ENCODE measurements at places on chromosomes 13 and 19.

DNA sequence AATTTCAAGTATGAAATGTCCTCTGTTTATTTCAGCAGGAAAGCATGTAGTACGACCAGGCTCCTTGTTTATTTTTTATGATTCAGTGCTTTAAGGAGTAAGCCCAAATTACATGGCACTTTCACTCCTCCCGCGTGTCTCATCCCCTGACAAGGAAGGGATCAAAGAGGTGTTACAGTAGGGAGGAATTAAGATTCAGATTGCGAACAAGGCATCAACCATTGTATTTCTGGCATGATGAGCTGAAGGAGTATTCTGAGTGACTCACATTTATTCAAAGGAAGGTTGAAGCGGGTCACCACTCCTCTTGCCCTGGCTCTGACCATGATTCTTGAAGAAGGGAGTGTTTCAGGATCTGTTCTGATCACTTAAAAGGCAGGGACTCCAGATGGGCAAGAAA lies 46.1 kb upstream of the CNMD start:
- no peak for DNase-seq

GRCh38 chr13:33509642-33510229 lies 224.2 kb upstream of the STARD13 start:
- DNase-seq = no peak

GRCh38 chr13:94583926-94584325 lies 12.0 kb downstream of the TGDS start:
- no peak for DNase-seq

- no peak for DNase-seq
Observed at GRCh38 chr13:59332966-59333365, 830.8 kb downstream of the DIAPH3 start.

DNA sequence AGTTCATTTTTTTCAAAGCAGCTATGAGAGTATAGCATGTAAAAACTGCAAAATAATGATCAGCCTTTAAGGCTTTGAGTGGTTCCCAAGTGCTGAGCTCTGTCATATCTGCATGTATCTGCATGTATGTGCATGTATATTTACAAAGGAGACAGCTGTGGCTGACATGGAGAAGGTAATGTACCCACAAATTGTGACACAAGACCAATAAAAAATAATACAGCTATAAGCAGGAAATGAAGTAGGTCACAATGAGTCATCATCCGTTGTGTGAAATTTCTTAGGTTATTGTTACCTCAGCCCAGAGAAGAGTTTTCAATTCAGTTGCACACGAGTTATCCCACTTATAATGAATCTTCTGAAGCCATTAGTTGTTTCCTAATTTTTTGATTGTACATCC lies 60.9 kb upstream of the MED4 start:
- DNase-seq = no peak

GRCh38 chr13:108005231-108005630 lies 210.1 kb downstream of the LIG4 start:
- no peak for DNase-seq

DNA sequence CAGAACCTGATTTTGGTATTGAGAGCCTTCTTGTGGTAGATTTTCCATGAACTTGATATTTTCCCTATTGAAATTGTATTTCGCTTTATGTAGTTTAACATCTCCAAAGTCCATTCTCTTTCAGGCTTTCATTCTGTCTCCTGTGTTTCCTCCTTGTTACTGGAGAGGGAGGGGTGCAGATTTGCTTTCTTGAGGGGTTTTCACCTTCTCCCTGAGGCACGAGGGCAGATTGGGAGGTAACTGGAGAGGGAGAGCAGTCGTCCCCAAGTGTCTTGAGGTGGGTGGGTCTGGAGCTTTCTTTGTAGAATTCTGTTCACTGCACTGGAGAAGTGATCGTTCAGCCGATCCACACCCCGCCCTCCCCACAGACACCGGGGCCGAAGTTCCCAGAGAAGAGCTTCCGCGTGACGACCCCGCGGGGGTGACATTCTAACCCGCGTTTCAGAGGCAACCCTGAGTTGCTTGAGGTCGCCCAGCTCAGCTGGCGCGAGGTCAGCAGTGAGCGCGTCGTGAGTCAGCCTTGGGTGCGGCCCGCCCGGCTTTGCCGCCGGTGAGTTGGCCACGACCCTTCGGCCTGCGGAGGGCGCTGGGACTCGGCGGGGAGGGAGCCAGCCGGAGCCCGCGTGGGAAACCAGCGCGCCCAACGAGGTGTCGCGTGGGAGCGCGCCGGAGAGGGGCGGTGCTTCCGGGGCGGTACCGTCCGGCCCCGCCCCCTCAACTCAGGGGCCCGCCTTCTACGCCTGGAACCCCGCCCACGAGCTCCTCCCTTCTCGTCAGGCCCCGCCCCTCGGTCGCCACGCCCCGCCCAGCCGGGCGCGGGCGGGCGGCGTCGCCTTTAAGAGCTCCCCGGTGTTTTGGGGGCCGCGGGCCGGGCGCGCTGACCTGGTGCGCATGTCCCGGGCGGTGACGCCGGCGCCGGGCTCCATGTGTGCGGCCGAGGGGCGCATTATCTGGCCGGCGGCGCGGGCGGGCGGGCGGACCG lies at the start of gene GATAD2A:
Gene GATAD2A, plus strand, starts transcription at position 797 of the 982 bp plus-strand sequence. CDS start 59,671 bp downstream, outside the sequence.
- peak; percentile 89 for DNase-seq

DNA sequence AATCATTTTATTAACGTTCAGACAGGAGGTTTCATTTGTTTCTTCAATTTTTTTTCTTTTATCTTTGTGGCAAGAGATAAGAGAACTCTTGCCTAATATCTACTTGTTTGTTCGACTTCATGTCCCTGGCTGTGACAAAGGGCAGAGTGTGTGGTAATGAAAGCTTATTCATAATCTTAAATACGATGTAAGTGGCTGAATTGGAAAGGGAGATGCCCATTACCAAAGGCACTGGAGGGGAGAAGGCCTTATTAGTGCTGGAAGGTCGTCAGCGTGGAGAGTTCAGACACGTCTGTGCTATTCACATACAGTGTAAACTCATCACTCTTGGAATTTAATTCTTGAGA lies 54.0 kb downstream of the RFC3 start:
- no peak for DNase-seq

DNA sequence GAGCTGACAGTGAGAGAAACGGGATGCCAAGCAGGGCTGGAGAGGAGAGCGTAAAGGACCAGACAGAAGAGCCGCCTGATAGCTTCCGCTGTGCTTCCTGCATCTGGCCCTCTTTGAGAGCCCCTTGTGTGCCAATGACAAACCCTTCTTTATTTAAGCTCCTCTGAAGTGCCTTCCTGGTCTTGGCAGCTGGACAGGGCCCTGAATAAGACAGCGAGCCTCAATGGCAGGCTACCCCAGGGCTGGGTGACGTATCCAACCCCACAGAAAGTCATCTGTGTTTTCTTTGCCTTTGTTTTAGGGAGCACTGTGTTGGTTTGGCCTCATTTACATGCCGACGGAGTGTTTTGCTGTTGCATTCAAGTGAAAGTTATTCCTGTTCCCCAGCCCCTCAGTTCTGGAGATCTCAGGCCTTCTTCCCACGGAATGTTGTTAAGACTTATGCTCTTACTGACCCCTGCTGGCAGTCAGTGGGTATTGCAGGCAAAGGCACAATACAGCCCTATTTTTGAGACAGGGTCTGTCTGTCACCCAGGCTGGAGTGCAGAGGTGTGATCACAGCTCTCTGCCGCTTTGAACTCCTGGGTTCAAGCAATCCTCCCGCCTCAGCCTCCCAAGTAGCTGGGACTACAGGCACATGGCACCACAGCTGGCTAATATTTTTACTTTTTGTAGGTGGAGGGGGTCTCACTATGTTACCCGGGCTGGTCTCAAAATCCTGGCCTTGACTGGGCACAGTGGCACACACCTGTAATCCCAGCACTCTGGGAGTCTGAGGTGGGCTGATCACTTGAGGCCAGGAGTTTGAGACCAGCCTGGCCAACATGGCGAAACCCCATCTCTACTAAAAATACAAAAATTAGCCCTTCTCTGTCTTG lies 16.8 kb downstream of the CCL25 start:
- no peak for DNase-seq

DNA sequence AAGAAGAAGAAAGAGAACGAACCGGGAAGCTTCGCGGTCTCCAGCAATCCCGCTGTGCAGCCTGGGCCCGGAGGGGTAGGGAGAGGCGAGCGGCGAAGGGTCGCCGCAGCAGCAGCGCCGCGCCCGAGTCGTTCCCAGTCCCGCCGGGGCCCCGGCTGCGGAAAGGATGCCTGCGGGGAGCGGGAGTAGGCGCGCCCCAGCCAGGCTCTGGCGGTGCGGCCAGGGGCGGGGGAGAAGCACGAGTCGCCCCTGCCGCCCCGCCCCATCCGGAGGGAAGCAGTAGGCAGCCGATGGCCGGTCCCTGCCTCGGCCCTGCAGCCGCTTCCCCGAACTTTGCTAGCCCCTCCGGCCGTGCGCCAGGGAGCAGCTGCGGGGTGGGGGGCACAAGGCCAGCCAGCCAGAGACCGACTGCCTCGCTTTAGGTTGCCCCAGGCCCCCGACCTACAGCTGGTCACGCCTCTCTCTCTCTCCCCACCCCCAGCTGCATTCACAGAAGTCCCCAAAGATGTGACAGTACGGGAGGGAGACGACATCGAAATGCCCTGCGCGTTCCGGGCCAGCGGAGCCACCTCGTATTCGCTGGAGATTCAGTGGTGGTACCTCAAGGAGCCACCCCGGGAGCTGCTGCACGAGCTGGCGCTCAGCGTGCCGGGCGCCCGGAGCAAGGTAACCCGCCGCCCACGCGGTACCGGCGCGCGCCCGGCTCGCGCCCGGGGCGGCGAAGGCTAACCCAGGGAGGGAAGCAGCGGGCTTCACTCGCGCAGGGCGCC lies 1.1 kb downstream of the VSTM2B start:
- DNase-seq = peak; percentile 52

GRCh38 chr13:24185591-24186232 lies 25.2 kb downstream of the SPATA13 start:
- DNase-seq = no peak

DNA sequence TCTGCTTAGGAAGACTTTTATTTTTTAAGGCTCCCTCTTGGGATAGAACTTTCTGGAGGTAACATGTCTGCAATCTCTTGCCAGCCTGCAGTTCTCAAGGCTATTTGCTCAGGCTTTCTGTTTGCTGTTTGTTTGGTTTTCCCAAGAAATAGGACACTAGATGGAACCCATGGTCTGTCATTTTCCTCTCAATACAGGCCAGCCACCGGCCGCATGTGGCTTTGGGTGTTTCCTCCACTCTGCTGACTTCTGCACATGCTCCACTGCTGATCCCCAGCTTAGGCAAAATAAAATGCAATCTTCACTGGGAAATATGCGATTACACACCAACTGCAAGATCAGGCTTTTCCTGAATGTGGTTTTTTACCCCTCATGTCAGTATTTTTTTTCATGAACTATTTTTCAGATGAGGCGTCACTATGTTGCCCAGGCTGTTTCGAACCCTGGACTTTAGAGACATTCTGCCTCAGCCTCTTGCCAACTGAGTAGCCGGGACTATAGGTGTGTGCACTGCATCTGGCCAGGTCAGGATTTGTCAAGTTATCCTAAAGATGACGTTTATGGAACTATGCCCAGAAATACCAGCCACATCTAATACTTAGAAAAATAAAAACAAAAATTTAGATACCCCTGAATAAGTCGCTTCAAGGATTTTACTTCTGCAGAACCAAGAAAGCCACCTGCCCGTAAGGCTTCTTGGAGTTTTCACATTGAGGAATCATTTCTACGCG lies 94.3 kb upstream of the PABPC3 start:
- DNase-seq = no peak

- DNase-seq = no peak
Observed at GRCh38 chr13:107450931-107451330, 764.4 kb downstream of the LIG4 start.

- no peak for DNase-seq
Observed at GRCh38 chr19:35457173-35457572, 9.1 kb downstream of the FFAR2 start.

DNA sequence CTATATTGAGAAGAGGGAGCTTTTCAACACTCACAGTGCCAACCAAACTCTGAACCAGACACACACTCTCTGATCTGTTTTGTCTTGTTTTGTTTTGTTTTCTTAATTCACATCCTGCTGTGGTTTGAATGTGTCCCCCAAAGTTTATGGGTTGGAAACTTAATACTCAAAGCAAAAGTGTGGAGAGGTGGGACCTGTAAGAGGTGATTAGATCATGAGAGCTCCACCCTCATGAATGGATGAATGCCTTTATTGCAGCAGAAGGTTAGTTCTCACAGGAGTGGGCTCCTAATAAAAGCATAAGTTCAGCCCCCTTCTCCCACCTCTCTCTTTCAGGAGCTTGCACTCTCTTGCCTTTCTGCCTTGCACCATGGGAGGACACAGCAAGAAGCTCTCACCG lies 957.1 kb downstream of the PCDH9 start:
- no peak for DNase-seq

- DNase-seq = no peak
Observed at GRCh38 chr13:98575009-98575903, 1.7 kb downstream of the STK24 start.

DNA sequence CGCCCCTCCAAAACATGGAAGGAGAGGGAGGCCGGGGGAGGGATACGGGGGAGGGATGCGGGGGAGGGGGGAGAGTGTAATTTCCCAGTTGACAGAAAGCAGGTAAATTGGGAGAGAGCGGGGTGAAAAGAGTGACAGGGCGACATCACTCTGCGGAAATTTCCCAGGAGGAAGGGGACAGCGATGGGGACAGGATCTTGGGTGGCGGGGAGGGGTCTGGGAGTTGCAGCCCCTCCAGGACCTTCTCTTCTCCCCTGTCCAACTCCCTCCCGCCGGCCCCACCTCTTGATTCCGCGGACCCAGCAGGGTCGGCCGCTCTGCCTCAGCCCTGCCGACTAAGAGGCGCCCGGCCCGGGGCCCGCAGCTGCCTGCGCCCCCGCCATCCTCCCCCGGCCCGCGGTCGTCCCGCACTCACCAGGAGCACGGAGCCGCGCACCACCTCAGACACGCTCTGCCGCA lies 108.0 kb upstream of the DOCK9 start:
- DNase-seq = no peak

- peak; percentile 44 for DNase-seq
Observed at GRCh38 chr19:3243819-3244700, 19.6 kb downstream of the CELF5 start.

DNA sequence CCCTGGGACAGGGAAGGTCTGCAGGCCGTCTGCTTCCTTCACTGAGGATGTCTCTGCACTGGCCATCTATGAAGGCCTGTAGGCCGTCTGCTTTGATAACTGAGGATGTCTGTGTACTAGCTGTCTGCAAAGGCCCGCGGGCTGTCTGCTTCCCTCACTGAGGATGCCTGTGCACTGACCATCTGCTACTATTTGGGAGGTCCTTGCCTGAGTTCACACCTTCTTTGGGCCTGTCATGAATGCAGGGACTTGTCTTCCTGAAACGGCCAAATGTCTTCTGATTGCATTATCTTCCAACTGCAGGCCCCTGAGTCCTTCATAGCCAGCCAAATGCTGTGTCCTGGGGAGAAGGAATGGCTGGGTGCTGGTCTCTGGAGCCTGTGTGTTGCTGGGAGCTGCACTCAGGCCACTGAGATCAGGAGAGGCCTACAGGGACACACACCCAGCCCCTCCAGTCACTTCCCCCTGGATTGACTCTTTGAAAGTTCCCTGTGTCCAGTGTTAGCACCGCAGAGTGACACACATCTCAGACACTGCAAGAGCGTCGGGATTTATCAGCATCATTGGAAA lies 72.9 kb downstream of the TEX29 start:
- no peak for DNase-seq

DNA sequence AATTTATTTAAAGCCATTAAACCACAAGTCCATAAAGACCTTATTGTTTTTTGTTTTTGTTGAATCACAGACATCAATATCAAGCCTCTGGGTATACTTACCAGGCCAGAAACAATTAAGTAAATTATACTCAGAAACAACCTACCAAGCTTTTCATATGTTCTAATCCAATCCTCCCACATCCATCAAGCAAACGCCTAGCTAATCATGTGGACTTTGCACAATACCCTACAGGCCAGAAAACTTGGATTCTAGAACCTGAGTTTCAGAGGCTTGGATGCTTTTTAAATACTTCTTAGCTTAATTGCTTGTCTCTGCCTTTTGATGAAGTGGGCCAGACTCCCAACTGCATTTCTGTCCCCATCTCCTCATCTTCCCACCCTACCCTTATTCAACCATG lies 39.9 kb downstream of the TGDS start:
- DNase-seq = no peak

Data from activated T-cell treated with anti-CD3 and anti-CD28 coated beads for 48 hours (primary cell).